COR-L47 (cell line): ENCODE measurements at places on chromosomes 2 and 18.

GRCh38 chr2:81670885-81671284 lies 1366.3 kb upstream of the LRRTM1 start:
- DNase-seq, result no peak

DNA sequence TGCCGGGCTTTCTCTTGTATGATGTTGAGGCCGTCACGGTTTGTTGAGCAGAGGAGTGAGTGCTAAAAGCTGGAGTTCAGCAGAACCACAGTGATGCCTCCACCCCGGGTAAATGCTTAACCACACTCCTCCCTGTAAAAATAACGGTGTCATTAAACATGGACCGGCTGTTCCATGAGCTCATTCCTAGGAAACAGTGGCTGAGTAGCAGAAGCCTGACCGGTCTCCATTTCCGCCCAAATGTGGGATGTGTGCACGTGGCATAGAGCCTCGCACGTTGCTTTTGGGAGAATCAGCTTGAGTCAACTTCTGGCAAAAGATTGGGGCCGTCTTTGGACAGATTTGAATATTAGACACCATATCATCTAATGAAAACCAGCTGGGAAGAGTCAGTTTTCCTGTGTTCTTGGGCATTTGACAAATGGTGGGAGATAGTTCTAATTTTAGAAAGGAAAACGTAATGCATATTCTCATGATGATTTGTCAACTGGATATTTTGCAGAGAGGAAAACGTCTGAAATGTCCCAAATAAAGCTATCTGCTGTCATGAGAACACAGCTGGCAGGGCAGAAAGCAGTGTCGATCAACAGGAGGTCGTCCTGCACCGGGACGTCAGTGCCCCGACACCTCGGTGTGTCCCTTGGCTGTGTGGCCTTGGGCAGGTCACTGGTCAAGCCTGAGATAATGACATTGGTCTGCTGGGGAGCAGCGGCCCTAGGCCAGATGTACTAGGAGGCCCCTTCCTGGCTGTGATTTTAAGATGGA lies 42.4 kb downstream of the LRRFIP1 start:
- DNase-seq, result no peak

DNA sequence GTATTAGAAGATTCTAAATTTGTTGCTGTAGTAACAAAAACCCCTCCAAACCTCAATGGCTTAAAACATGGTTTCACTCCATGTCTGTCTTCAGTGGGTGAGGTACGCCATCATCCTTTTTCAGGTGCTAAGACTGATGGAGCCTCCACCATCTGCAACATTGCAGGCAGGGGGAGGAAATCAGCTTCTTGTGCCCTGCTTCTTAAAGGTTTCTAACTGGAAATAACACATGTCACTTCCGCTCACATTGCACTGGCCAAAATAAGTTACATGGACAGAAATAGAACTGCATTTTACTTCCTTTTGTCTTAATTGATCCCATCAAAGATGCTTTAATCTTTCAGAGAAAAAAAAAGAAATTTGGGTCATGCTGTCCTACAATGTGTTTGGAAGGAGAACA lies 94.1 kb downstream of the GALNT3 start:
- DNase-seq, result no peak

DNA sequence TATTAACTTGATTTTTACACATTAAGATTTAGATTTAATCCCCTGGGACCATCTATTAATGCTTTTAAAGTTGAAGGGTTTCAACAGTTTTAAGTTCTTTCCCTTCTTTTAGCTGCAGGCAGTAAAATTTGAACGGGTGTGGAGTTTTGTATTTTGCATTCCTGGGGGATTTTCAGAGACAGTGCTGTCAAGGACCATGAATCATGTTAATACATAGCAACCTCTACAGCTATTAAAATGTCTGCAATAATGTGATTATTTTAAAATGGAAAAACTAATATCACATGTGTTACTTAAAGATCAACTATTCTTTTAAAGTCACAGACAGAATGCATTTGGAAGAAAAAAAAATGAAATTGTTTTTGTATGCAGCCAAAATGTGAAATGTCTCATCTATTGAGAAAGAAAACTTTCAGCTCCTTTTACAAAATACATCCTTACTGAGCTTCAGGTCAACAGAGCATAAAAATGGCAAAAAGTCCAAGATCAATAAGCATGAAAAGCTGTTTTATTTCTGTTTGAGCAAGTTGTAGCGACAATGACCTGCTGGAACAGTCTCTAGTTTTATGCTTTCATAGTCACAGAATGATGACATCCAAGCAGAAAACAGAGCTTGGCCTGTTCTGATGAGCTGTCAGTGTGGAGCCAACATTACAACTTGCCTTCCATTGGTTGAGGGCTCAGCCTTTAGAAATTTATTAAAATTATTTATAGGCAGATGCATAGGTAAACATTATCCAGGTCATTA lies 21.6 kb upstream of the ZNF521 start:
- no peak for DNase-seq

DNA sequence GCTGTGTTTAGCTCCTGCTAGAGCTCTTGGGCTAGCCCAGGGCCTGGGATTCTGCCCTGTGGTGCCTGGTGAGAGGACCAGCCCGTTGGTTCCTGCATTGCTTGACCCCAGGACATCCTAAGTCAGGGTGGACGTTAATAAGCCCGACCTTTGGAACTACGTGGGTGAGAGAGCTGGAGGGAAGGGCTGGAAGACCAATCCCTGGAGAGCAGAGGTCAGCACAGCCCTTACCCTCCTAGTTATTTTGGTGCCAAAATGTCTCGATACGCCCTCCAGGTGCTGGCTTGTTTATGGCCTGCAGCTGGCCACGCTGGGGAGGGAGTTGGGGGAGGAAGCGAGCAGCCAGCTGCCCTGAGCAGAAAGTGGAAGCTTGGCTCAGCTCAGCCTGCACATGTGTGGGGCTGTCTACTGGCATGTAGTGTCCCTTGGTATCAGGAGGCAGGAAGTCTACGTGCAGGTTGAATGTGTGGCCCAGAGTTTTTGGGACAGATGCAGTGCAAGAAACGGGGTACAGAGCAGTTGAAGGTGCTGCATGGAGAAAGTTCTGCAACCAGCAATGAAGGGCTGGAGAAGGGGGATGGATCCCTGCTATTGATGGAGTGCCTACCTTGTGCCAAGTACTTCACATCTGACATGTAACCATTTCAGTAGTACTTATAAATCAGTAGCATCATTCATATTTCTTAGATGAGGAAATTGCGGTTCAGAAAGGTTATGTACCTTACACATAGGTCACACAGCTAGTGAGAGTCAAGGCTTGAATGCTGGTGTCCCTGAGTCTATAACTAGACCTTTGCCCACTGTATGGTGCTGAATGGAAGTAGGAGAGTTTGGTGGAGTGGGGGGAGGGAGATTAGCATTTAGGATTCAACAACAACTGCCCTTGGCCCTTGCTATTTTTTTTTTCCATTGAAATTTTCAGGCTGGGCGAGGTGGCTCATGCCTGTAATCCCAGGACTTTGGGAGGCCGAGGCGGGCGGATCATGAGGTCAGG lies 5.0 kb upstream of the DGKD start:
- peak; percentile 17 for DNase-seq

GRCh38 chr18:36388310-36388709 lies 90.8 kb downstream of the FHOD3 start:
- no peak for DNase-seq

DNA sequence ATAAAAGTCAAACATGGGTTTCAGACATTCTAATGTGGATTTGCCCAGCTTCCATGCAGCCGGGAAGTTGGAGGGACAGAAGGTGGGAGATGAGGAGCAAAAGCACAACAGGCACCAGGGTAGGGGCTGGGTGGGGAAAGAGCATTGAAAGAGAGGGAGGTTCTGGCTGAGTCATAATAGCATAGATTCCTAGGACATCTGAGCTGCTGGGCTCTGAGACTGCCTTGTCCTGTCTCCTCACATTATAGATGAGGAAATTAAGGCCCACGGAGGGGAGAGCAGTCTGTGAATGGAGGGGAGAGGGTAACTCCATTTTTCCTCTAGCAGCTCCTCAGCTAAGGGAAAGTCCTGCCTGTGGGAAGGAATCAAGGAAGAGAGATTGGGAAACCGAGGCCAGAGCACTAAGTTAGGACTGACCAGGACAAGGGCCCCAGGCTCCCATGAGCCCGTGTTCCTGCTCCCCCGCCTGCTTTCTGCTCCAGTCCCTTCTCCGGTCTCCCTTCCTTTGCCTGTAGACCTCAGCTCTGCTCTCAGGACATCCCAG lies 26.2 kb downstream of the SH2D6 start:
- no peak for DNase-seq

GRCh38 chr2:98753801-98754200 lies 22.9 kb upstream of the MGAT4A start:
- DNase-seq, result no peak

- no peak for DNase-seq
Measured at GRCh38 chr2:235981631-235982030, 186.6 kb downstream of the GBX2 start.

DNA sequence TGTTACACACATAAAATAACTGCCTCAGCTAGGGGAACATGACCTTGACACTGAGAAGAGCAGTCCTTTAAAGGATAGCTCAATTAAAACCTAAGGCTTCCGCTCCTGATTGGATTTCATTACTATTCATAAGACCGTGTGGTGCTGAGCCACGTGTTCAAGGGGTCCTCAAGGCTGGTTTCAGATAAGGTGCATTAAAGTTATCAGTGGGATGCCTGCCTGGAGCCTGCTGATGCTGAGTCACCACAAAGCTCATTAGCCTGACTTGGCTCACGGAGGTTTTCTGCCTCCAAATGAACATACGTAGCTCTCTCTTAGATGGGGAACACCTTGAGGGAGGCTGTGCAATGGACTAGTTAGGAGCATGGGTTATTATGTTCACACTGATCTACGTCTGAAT lies 518.9 kb downstream of the TDRD15 start:
- no peak for DNase-seq

DNA sequence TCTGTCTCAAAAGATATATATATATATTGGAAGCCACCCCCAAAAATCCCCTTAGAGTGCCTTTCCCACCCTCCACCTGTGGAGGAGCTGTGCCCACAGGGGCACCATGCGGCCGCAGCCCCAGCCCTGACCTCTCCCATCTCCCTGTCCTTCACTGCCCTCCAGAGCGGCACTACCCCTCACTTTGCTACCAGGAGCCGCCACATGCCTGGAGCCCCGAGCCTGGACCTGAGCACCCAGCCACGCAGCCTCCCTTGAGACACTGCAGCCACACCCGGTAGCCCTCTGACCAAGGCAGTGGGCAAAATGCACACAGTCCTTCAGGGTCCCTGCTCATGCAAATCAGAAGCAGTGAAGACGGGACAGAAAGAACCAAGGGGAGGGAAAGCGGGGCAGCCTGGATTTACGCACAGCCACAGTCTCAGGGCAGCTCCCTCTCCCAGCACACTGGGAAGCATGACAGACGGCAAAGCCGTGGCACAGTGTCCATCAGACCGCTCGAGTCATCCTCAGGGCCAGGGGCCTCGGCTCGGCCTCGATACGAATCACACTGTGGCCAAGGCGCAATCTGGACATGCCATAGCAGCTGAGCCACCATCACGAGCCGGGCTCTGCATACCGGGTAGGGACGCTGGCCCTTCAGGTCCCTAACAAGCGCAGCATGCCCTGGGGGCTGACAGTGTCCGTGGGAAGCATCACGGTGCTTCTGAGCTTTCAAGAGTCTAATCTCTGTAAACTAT lies 10.1 kb downstream of the HDAC4 start:
- no peak for DNase-seq
